Spinal cord (tissue), 10 donors: ENCODE measurements at places on chromosomes 1 and 21.

- H3K4me3 ChIP-seq: no peak overlapping the region
- no peak for DNase-seq
- no peaks in the 10 kb centered on the region for H3K27me3 ChIP-seq
- no peaks in the 10 kb centered on the region for H3K4me1 ChIP-seq
- no peak overlapping the region for H3K27ac ChIP-seq
- peaks cover 36% of the 10 kb centered on the region for H3K36me3 ChIP-seq
Observed at GRCh38 chr1:204241050-204241449, 27.3 kb upstream of the GOLT1A start.

DNA sequence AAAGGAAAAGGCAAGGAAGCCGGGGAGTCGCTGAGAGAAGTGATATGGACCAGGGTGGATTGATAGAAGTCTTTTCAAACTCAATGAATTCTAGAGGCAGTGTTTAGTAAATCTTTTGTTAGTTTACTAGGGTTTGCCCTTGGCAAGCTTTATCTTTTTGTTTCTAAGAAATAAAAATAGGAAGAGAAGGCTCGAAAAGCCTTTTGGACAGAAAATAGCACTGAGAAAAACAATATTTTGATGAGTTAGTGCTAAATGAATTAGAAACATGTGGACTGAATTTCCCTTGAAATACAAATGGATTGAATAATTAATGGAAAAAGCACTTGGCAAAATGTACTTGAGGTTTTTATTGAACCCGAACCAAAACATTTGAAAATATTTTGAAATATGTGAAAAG is 121.8 kb upstream of the SPAG17 start:
- H3K27me3 ChIP-seq: no peaks in the 10 kb centered on the region
- H3K4me3 ChIP-seq: no peak overlapping the region
- no peaks in the 10 kb centered on the region for H3K4me1 ChIP-seq
- no peaks in the 10 kb centered on the region for H3K36me3 ChIP-seq
- no peak overlapping the region for H3K27ac ChIP-seq

DNA sequence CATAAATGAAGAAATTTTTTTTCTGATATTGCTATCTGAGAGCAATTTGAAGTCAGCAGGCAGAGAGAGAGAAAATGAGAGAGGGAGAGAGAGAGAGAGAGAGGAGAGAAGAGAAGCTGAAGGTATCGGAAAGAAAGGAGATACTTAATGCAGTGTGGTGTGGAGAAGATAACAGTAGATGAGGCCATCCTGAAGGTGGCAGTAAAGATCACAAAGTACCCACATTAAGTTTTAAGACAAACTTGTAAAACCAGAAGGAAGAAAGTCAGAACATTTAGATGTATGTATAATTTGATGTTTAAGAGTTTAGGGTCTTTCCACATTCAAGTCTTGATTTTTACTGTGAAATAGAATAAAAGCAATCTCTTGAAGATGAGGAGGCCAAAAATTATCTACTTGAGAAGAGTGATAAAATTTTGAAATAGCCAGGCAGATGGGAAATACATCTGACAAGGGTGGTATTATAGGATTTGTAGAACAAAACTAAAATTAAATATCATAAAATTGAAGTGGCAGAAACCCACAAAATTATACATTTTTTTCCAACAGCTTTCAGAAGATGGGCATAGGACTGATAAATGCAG is 1753.4 kb downstream of the MRPL39 start:
- H3K36me3 ChIP-seq: no peaks in the 10 kb centered on the region
- H3K4me1 ChIP-seq: no peaks in the 10 kb centered on the region
- no peaks in the 10 kb centered on the region for H3K27me3 ChIP-seq
- H3K27ac ChIP-seq: no peak overlapping the region
- peak; percentile 4 for DNase-seq

GRCh38 chr1:2443277-2444137 is 31.1 kb upstream of the PEX10 start:
- H3K27ac ChIP-seq: no peak overlapping the region
- peaks cover 7% of the 10 kb centered on the region for H3K36me3 ChIP-seq
- DNase-seq: no peak
- no peak overlapping the region for H3K4me3 ChIP-seq
- peaks cover 20% of the 10 kb centered on the region for H3K27me3 ChIP-seq

DNA sequence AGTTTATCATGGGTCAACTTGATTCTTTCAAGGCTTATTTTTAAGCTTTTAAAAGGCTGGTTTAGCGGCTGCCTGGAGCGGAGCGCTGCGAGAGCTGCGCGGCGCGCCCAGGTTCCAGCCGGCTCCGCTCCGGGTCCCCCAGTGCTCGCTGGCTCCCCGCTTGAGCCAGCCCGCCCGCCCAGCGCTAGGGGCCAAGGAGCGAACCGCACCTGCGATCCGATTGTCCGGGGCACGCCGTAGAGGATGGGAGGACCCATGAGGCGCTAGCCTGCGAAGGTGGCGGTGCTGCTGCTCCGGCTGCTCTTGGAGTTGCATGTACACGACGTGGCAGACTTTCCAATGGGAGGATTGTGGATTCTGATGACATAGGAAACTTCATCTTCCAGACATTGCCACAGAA is 9.9 kb upstream of the CFHR4 start:
- H3K4me3 ChIP-seq: peak overlapping the region; percentile 26
- H3K36me3 ChIP-seq: no peaks in the 10 kb centered on the region
- no peaks in the 10 kb centered on the region for H3K27me3 ChIP-seq

- H3K4me3 ChIP-seq: no peak overlapping the region
- no peak overlapping the region for H3K27ac ChIP-seq
- no peaks in the 10 kb centered on the region for H3K36me3 ChIP-seq
Observed at GRCh38 chr1:217133092-217133491, 409.9 kb upstream of the ESRRG start.
